GM23338 (cell line): ENCODE measurements at places on chromosomes 11 and 22. TPM values are rescaled to one million over a fixed set of nuclear protein-coding genes. Genes with fewer than 3 reads are reported as not detected.

PLAAT2 gene
- 0.42 and 0.78 TPM in 2 replicates for polyA plus RNA-seq

GLB1L2 gene
- 2.9 and 3.3 TPM in 2 replicates for polyA plus RNA-seq

IL18 gene
- polyA plus RNA-seq = 1.7 and 1.8 TPM in 2 replicates

ACR gene
- polyA plus RNA-seq = not detected in 2 replicates

POLR2F gene
- polyA plus RNA-seq = 429 and 450 TPM in 2 replicates

GATD1 gene
- polyA plus RNA-seq = 39.3 and 44.9 TPM in 2 replicates

ABCC8 gene
- polyA plus RNA-seq = 1.5 and 2.0 TPM in 2 replicates

ART1 gene
- not detected in 2 replicates for polyA plus RNA-seq

OR56A3 gene
- not detected in 2 replicates for polyA plus RNA-seq

MTNR1B gene
- not detected in 2 replicates for polyA plus RNA-seq

OR6Q1 gene
- not detected in 2 replicates for polyA plus RNA-seq

PTPRCAP gene
- 2.7 and 3.3 TPM in 2 replicates for polyA plus RNA-seq

GRK3 gene
- polyA plus RNA-seq = 6.0 and 6.4 TPM in 2 replicates

MFRP gene
- polyA plus RNA-seq = not detected in 2 replicates

FAM111B gene
- polyA plus RNA-seq = 28.2 and 40.7 TPM in 2 replicates

SCN3B gene
- 0.56 and 0.74 TPM in 2 replicates for polyA plus RNA-seq

SELENOM gene
- 49.7 and 50.8 TPM in 2 replicates for polyA plus RNA-seq
